Activated CD8-positive, alpha-beta T cell treated with anti-CD3 and anti-CD28 coated beads for 36 hours (primary cell): ENCODE measurements at places on chromosomes 12 and 14. TPM values are rescaled to one million over a fixed set of nuclear protein-coding genes. Genes with fewer than 3 reads are reported as not detected.

GRCh38 chr12:82818271-82819035, 131.7 kb downstream of the TMTC2 start:
- no peak for DNase-seq

- no peak for DNase-seq
These were observed 4.9 kb downstream of the TSPAN8 start for GRCh38 chr12:71152851-71153250.

DNA sequence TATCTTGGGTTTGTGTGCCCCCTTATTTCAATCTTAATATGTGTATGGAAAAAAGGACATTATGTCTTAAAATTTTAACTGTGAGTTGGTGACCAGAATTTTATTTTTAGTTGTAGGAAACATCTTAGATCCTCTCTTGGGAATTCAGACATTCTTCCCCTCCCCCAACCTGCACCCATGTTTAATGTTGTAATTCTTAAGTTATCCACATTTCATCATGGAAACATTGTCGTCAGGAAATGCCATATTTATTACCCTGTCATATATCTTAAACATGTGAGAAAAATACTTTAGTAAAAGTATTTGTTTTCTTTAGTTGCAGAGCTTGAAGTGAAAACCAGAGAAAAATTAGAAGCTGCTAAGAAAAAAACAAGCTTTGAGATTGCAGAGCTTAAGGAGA, 30.3 kb downstream of the YEATS4 start:
- DNase-seq, result no peak

DNA sequence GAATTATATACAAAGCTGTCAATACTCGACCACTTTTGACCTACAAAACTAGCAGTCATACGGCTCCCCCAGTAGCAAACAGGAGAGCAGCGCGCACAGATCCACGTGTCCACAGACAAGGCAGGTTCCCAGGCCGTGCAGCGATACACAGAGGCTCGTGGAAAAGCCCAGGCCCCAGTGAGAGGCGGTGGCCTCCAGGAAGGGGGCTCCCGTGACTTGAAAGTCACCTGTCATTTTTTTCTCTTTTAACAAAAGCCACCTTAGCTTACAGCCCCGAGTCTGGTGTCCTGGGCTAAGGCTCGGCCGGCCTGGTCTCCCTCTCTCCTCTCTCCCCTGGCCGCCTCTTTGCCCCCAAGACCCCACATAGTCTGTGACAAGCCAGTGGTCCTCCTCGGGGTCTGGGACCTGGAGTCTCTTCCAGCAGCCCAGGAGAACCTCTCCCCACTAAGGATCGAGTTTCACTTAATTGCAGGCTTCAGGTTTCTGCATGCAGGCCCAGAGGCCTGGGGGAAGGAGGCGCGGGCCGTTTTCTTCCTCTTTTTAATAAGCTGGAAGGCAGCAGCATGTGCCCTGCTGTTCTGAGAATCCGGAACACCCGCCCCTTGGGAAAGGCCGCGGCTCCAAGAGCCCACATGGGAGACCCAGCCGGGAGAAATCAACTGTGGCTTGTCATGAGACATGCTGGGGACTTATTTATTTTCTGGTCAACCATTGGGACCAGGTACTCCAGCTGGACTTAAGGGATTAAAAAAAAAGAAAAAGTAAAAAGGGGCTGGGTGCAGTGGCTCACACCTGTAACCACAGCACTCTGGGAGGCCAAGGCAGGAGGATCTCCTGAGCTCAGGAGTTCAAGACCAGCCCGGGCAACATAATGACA, 15.9 kb downstream of the NCOR2 start:
- DNase-seq, result peak; percentile 20

DNA sequence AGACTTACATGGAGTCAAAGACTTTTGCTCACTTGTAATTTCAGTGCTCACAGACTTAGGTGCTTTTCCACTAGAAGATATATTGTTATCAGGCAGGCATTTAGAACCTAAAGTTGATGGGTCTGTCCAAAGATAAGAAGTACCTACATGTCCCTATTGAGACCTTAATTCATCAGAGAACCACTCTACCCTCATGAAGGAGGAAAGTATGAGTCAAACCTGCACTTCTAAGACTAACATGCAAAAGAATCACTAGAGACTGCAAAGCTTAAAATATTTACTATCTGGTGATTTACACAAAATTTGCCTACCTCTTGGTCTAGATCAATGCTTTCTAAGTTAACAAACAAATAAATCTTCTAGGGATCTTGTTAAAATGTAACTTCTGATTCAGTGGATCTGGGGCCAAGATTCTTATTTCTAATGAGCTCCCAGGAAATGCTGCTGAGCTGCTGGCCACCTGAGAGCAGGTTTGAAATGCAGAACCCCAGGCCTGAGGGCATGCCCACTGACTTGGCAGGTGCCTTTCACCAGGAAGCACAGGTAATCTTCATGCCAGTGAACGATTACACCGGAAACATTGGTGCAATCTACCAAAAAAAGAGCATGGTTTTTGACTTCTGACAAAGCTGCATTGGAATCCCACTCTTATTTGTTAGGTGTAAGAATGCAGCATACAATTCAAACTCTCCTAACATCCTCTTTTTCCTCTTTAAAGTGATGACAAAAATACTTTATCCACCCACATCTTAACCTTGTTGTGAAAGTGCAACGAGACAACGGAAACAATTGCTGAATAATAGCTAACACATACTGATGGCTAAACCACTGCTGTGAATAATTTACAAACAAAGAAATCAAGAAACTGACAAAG, 214.2 kb downstream of the ADAMTS20 start:
- no peak for DNase-seq

DNA sequence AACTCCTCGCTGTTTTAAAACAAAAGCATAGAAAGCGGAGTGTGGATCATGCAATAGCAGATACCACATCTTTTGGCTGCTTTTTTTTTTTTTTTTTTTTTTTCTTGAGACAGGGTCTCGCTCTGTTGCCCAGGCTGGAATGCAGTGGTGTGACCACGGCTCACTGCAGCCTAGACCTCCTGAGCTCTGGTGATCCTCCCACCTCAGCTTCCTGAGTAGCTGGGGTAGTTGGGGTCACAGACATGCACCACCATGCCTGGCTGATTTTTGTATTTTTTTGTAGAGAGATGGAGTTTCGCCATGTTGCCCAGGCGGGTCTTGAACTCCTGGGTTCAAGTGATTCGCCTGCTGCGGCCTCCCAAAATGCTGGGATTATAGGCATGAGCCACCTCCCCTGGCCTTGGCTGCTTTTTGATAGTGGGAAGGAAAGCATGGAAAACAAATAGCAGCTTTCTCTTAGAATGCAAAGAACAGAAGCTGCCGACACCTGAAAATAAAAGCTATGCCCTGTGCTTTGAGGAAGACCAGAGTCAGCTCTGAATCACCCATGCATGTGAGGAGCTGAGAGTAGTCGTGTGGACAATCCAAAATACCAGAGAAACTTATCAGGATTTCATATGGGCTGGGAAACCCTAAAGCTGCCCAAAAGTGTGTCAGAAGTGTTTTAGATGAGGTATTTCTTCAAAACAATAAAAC, 3.6 kb upstream of the ELK3 start:
- DNase-seq, result no peak

DNA sequence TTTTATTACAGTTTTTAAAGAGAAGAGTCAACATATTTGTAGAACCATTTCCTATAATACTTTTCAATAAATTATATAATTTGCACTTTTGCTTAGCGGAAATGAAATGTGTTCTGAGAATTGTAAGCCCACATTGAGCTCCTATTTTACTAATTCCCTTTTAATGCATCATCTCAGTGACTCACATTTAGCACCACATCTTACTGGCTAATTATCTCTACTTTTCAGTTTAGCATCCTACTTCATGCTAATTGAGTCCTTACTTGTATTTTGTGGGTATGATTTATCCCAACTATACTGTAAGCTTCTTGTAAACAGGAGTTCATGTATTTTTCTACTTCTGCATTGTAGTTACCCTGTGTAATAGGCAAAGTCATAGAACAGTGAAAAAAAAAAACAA, 67.5 kb downstream of the TMX1 start:
- DNase-seq, result no peak

GRCh38 chr12:103748002-103748401, 93.0 kb downstream of the NT5DC3 start:
- DNase-seq, result no peak

- peak; percentile 45 for DNase-seq
These were observed 18.6 kb downstream of the PSMC1 start for GRCh38 chr14:90274808-90275457.

The ISM2 gene
- total RNA-seq, result 0.74 TPM

The MYL2 gene
- not detected for total RNA-seq

The KRT72 gene
- 0.16 TPM for total RNA-seq

The TSPAN8 gene
- total RNA-seq, result not detected

The CAPS2 gene
- 3.2 TPM for total RNA-seq

The LRRC74A gene
- not detected for total RNA-seq
